Cortex of kidney (tissue), 1 donor: ENCODE measurements at places on chromosomes 6 and 20.

- no peak for DNase-seq
Observed at GRCh38 chr6:68973066-68973465, 338.0 kb downstream of the ADGRB3 start.

DNA sequence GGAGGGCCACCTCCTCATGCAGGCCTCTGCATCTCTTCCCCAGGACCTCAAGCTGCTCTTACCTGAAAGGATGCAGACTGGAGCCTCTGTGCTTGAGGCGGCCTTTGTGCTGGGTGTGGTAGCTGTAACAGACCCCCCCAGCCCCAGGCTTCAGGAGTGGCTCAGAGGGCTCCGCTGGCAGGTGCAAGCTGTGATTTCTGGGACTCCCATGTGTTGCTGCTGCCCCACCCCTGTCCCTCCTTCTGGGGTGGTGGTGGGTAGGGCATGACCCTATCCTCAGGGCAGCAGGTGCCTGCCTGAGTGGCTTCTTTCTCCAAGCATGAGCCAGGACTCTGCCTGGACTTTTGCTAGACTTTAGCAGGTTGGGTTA, 121.2 kb downstream of the SULF2 start:
- DNase-seq, result no peak

DNA sequence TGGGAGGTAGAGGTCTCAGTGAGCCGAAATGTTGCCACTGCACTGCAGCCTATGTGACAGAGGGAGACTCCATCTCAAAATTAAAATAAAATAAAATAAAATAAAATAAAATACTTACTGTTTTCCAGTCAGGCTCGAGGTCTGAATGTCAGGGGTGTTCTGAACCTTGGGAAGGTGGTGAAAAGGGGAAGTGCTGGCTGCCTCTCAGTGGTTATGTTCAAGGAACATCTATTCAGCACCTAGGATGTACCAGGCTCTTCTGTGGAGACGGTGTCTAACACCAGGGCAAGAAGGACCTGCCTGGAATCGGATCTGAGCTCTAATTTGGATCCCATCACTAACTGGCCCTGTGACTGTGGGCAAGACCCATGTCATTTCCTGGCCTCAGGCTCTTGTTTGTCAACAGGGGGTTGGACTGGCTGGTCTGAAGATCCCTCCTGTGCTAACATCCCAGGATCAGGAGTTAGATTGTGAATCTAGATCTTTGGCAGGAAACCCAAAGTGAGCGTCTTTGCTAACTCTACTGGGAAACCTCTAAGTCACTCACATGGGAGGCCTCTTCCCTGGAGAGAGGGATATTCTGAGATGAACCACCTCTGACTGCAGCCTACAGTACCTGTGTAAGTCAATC, 63.4 kb upstream of the SIRPG start:
- no peak for DNase-seq

- DNase-seq, result no peak
Observed at GRCh38 chr6:63802606-63803206, 167.1 kb downstream of the PHF3 start.

DNA sequence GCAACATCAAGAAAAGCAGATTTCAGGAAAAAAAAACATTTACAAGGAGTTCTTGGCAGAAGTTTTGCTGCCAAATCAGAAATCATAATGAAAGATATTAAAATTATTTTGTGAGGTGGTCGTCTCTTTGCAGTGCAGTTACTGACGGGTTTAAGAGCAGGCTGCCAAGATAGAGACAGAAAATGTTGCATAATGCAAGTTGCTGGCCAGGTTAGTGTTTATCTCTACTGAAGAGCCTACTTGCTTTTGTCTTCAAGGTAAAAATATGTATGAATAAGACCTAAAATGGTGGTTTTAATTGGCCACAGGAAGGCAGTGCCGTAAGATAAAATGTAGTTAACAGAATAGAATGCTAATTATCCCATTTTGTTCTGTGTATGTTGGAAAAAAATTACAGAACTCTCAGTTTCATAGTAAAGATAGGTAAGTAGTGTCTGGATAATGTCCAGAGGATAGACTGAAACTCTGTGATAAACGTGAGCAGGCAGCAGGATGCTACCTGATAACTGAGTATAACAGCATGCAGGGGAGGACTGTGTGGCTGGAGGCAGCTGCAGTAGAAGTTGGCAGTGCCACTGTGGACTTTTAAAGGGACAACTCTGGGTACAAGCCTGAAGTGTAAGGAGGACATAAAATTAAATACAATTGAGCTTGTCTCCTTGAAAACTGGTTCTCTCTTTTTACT, 13.9 kb downstream of the FOXO3 start:
- DNase-seq, result no peak

GRCh38 chr20:53409447-53409717, 184.3 kb downstream of the ZNF217 start:
- no peak for DNase-seq

DNA sequence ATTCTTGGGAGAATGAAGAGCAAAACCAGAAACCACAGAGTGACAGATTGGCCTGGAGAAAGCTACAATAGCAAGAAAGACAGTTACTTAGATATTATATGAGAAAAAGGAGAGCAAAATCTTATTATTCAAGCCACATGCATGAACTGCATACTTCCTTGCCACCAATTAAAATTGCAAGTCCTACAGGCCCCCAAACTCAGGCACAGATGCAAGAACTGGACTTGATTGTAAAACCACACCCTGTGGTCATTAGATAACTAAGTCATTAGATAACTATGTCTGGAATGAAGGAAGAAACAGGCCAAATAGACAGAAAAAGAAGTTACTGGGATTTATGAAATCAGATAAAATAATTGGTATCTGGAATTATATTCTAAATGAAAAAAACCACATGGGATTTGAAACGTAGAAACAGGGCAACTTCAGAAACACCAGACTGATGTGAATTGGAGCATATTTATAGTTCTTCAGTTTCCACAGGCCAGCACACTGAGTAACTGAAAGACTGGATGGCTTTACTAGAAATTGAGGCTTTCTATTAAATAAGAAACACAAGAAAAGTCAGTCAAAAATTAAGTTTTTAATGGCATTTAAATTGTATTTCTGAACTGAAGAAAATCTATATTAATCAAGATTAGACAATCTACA, 49.4 kb upstream of the CARMIL1 start:
- no peak for DNase-seq

GRCh38 chr6:84575264-84575663, 189.1 kb downstream of the TBX18 start:
- DNase-seq, result no peak

GRCh38 chr20:15033891-15034290, 696.5 kb upstream of the FLRT3 start:
- no peak for DNase-seq

DNA sequence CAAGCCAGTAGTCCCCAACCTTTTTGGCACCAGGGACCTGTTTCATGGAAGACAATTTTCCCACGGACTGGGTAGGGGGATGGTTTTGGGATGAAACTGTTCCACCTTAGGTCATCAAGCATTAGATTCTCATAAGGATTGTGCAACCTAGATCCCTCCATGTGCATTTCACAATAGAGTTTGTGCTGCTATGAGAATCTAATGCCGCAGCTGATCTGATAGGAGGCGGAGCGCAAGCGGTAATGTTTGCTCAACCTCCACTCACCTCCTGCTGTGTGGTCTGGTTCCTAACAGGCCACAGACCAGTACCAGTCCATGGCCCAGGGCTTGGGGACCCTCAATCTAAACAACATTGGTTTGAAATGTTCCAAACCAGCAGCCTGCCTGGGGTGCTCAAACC, 137.0 kb upstream of the STXBP5 start:
- DNase-seq, result no peak

DNA sequence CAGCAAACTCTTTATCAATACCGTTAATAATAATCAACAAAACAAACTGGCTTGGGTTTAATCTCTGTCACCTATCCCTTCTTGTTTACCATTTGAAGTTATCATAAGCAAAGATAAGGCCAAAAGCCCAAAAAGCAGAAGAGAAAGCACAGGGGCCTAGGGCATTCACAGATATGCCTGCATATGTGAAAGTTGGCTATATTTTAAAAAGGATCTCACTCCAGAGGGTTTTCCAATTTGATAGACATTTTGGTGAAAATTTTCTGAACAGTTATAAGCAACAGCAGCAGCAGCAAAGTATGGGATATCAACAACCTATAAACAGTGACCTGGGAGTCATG, 101.1 kb downstream of the ATXN1 start:
- DNase-seq, result no peak

DNA sequence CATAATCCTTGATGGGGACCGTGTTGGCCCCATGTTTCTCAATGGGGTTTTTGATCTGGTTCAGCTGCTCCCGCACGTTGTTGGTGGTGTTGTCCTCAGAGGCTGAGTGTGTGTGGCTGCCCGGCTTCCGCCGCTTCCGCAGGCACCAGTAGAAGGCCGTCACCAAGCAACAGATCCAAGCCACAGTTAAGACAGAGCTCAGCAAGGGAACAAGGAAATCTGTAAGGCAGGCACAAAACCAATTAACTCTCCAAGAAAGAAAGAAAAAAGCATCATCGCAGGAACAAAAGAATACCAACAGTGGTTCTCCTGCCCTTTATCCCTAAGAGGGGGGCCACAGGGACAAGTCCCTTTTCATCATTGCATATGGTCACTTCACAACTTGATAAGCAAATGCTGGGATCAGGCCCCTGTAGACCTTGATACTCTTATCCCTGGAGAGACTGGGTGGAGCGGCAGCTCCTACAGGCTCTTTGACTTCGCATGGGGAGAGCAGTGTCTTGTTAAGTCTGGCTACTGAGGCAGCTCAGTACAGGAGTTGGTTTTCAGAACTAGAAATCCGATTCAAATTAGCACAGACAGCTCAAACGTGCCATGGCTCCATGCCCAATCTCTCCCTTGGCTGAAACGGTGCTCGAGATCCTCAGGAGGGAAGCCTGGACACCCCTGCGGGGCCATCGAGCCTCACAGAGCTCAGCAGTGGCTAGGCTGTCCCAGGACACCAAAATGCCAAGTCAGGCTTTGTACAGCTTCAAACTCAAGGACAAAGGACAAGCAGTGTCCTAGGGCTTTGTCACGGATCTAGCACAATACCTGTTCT, 33.9 kb downstream of the JAG1 start:
- DNase-seq, result no peak

DNA sequence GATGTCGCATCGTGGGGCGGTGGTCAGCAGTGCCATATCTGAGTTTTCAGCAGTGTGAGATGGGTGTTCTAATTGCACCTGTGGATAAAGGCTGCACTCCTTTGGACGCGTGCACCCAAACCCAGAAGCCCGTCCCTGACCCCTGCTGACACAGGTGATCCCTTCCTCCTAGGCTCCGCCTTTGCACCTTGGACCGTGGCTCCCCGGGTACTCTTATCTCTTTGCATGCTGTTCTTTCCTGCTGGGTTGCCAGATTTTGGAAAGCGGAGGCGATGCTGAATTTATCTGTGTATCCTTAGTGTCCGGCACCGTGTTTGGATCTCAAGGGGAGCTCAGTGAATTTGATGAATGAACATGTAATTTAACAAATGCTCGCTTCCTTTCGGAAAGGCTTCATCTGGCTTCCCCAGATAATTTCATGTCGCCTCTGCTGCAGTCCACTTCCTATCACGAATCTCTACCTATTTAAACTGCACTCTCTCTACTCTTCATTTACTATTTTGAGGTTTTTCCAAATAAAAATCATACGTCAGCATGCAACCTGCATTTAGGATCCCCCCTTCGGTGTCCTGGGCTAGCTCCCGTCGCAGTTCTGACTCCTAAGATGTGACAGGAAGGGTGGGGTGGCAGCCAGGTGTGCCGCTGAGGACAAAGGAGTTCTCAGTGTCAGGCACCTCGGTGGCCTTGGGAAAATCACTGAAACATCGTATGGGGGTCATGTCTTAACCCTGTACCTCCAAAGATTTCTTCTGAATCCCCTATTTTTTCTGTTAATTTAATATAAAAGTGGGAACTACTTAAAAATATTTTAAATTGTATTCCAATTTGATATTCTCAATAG, 753 bp upstream of the PERP start:
- DNase-seq, result no peak

GRCh38 chr20:1674361-1674760, 16.8 kb upstream of the SIRPG start:
- DNase-seq, result no peak
